Spleen (tissue), 13 donors: ENCODE measurements at places on chromosomes 6 and 20. TPM values are rescaled to one million over a fixed set of nuclear protein-coding genes. Genes with fewer than 3 reads are reported as not detected.

DNA sequence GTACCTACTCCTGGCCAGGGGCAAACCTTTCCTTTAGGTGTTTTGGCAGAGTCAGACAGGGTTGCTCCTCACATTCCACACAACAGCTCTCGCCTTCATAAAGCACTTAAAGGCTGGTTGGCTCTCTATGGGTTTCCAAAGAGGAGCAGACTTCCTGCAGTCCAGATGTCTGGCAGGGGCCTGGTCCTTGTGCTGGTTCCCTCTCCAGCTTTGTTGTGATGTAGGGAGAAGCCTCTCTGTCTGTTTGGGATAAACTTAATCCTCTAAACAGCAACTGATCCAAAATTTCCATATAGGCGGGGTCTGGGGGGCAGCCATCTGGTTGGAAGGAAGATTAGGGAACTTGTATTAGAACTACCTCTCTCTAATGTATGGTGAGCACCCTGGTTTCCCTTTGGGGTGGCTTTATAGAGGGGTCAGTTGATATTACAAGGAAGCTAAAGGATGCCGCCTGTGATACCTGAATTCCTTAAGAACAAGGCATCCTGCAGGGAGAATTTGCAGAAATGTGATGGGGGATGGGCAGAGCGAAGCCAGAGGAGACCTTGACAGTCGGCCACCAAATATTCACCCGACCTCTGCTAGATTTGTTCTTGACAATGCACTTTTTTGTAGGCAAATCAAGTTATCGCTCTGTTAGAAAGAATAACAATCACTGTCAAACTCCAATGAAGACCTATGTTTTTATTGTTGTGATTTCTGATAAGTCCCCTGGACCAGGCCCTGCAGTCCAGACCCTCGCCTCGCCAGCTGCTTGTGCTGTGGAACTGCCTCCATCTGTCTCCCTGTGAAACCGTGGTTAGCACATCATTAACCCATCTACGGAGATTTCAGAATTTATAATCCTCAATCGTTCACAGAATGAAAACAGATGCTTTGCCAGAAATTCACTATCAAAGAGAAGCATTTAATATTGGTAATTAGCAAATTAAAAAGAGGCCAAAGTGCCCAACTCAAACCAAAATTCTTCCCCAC is 94.0 kb upstream of the RALGAPA2 start:
- no peak for DNase-seq

DNA sequence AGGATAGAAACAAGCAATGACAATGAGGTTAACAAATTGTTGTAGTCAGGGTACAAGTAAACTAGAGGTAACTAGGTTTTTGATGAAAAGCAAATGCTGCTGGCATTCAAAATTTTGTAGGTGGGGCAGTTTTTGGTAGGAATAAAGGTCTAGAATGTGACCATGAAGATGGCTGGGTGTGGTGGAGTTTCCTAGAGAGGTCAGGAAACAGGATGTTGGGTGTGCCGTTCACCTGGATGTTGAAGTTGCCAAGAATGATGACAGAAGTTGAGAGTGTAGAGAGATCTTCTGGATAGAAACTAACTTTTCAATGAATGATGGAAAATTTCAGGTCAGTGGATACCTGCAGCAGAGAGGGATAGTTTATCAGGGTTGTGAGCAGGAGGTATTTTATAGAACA is 22.7 kb downstream of the MAPK14 start:
- DNase-seq = no peak

- no peak for DNase-seq
Measured at GRCh38 chr6:140636271-140636907, 1261.9 kb upstream of the CITED2 start.

- DNase-seq = no peak
Measured at GRCh38 chr20:33882481-33882880, 71.3 kb downstream of the CHMP4B start.

DNA sequence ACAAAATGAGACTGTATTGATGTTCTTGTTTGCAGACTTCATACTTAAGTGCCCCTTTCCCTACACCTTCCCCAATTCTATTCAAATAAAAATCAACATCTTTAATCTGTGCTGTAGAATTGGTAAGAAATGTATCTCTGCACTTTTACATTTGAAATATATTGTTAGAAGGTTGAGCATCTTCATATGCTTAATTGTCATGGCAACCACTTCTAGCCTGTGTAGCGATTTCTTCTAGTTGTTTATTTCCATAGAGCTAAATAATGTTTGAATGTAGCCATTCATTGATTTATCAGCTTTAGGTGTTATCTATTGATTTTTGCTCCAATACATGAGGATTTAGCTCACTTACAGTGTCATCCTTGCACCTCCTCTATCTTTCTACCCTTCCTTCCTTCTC is 37.7 kb upstream of the ZNFX1 start:
- DNase-seq = no peak

GRCh38 chr6:140744659-140745320 is 1370.3 kb upstream of the CITED2 start:
- DNase-seq = no peak

- DNase-seq = peak; percentile 34
Measured at GRCh38 chr20:2152317-2152716, 50.7 kb downstream of the STK35 start.

- DNase-seq = peak; percentile 20
Measured at GRCh38 chr6:39240155-39240757, 11.0 kb upstream of the KCNK5 start.

DNA sequence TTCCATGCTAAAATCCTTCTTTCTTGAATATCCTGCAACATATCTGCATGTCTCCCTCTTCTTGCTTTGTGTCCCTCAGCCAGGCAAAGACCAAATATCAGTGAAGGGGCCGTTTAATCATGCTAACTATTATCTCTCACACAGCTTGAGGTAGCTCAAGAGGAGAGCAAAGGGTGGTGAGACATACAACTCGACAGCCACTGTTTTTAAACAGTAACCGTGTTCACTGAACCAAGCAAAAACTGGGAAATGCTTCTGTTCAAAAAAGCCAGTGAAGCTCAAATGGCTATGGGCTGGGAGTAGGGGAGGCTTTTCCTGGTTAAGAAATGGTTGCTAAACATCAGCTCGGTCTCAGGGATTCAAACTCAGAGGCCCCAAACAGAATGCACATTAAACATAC is 83.4 kb downstream of the MAP7 start:
- DNase-seq = no peak

GRCh38 chr6:91664327-91664959 is 1077.6 kb upstream of the MAP3K7 start:
- no peak for DNase-seq

- DNase-seq = no peak
Measured at GRCh38 chr6:98967616-98968015, 19.9 kb upstream of the FBXL4 start.

GRCh38 chr20:44886828-44887227 is 1.3 kb downstream of the YWHAB start:
- DNase-seq = no peak

DNA sequence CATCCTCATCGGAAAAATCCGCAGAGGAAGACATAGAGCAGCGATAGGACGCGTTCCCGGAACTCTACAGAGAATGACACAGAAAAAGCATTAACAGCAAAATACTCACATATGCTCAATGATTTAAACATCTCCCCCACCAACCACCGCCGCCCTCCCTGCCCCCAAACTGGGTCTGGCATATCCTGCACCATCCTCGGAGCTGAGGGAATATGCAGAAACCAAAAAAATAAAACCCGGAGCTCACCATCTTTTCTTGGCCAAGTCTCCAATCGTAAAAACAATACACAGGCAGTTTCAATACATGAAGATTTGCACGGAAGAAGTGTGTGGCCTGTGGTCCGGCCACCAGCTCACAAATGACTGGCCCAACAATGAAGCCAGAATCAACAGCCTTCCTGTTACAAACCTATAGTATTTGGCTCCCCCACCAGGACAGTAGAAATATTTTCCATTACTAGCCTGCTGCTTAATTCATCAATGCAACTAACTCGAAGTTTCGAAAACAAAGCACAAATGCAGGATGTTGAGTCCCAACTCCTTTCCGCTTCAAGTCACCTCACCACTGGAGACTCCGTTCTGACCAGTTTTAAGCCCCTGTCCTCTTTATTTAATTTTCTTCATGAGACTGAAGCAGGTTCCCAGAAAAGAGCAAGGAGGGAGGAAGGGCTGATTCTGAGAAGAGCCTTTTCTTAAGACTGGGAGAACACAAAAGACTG is 103.2 kb upstream of the BEND6 start:
- no peak for DNase-seq

- no peak for DNase-seq
Measured at GRCh38 chr6:144352331-144352730, 67.2 kb downstream of the UTRN start.

GRCh38 chr6:37971266-37971665 is 151.7 kb downstream of the ZFAND3 start:
- no peak for DNase-seq

DNA sequence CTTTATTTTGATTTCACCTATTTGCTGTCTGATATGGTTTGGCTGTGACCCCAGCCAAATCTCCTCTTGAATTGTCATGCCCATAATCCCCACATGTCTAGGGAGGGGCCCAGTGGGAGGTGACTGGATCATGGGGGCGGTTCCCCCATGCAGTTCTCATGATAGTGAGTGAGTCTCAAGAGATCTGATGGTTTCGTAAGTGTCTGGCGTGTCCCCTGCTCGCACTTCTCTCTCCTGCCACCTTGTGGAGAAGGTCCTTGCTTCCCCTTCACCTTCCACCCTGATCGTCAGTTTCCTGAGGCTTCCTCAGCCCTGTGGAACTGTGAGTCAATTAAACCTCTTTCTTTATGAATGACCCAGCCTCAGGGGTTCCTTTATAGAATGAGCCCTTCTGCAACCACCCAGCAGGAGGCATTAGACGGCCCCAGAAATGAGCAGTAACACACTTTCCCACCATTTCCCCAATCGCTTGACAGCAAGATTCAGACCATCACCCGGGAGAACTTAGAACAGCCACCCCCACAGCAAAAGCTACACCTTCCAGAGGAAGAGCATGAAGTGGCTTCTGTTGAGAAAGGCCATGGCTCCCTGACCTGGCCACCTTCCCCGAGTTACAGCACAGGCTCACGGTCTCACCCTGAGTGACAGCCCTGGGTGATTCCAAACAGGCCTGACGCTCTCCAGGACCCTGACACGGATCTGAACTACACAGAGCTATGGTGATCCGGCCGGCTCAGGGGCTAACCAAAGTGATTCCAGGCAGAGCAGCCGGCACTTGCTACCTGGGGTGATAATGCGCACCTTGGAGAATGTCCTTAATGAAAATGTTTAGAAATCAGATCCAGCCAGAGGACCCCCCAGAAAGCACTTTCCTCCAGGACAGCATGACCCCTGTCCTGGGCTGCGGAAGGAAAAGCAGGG is 131.2 kb upstream of the CDH4 start:
- DNase-seq = no peak

DNA sequence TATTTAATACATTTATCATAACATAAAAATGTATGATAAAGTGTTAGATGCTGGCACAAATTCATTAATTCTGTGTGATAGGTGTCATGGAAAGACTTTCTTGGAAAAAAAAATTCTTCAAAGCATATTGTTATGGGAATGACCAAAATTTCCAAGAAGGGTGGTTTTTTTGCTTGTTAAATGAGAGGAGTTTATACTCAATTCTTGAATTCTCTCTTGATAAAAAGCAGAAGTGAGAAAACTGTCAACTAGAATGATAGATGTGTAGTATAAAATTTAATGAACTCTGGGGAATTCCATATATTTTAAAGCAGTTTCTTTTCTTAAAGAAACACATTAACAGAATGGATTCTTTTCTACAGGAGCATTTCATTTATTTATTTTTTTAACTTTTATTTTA is 62.0 kb upstream of the SNAP91 start:
- no peak for DNase-seq

GRCh38 chr6:101912311-101912710 is 518.8 kb downstream of the GRIK2 start:
- DNase-seq = no peak

- DNase-seq = no peak
Measured at GRCh38 chr6:167492100-167492449, 167.2 kb downstream of the TTLL2 start.

- no peak for DNase-seq
Measured at GRCh38 chr20:16608277-16608650, 35.0 kb upstream of the KIF16B start.

GRCh38 chr6:122712448-122713137 is 66.9 kb upstream of the FABP7 start:
- no peak for DNase-seq

DNA sequence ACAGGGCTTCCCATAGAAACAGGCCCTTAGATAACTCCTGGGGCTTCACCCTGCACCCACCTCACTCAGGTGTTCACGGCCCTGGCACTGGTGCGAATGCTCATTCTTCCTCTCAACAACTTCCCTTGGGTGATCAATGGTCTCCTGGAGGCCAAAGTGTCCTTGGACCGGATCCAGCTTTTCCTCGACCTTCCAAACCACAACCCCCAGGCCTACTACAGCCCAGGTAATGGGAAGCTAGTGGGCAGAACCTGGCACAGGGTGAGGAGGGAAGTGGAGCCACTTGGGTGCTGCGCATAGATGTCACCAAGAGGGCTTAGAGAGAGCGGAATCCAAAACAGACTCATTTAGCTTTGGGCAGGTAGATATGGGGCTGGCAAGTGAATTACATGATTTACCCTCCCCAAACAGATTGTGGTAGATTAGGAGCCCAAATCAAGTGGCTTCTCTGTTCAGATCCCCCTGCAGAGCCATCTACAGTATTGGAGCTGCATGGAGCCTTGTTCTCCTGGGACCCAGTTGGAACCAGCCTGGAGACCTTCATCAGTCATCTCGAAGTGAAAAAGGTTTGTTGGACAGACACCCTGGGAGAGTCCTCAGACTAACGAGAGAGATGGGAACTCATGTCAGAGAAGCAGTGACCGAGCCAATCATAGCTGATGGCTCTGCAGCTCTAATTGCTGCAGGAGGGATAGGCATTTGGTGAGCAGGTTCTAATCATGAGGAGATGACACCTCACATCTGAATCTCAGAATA is 8.5 kb downstream of the ABCC10 start:
- no peak for DNase-seq

DNA sequence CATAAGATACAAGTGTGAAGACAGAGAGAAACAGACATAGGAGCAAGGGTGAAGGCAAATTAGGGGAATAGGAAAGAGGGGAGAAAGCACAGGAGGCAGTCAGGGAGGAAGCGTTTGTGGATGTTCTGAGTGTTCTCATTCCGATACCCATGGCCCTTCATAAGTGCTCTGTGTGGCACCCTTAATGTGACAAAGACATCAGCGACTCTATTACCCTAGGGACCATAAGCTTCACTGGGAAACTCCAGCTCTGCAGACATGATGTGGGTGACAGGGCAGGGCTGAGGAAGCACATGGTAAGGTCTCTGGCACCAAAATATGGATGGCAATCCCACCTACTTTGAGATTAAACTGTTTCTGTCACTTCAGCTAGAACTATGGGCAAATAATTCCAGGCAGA is 33.0 kb downstream of the F13A1 start:
- DNase-seq = no peak

GRCh38 chr6:45645302-45645701 is 267.6 kb upstream of the SUPT3H start:
- no peak for DNase-seq

SOD2 gene
- 454 TPM for total RNA-seq

CPXM1 gene
- 1.0 TPM for total RNA-seq

PRRT1 gene
- total RNA-seq = 0.75 TPM

RPS6KA2 gene
- 123 TPM for total RNA-seq

TCF21 gene
- 109 TPM for total RNA-seq

ZNF341 gene
- 4.5 TPM for total RNA-seq

KHDC1 gene
- total RNA-seq = 2.2 TPM

PBOV1 gene
- total RNA-seq = not detected

PRKN gene
- total RNA-seq = 10.2 TPM

TAAR2 gene
- total RNA-seq = not detected

PRND gene
- not detected for total RNA-seq

SMPD2 gene
- 19.1 TPM for total RNA-seq

SLPI gene
- 2.9 TPM for total RNA-seq

BPIFB4 gene
- not detected for total RNA-seq

BNIP5 gene
- not detected for total RNA-seq

OPRM1 gene
- total RNA-seq = not detected

ULBP2 gene
- not detected for total RNA-seq

SPATS1 gene
- total RNA-seq = not detected

ADGB gene
- 0.28 TPM for total RNA-seq
